Stimulated activated CD8-positive, alpha-beta memory T cell treated with anti-CD3 and anti-CD28 coated beads, Interleukin-15, amount 100 ng/mL, for 1 hour (primary cell): ENCODE measurements at places on chromosomes 5 and 9.

- DNase-seq = no peak
These were observed 126.9 kb downstream of the TLE1 start for GRCh38 chr9:81562231-81563019.

GRCh38 chr5:175282611-175283225 is 161.3 kb downstream of the DRD1 start:
- no peak for DNase-seq

DNA sequence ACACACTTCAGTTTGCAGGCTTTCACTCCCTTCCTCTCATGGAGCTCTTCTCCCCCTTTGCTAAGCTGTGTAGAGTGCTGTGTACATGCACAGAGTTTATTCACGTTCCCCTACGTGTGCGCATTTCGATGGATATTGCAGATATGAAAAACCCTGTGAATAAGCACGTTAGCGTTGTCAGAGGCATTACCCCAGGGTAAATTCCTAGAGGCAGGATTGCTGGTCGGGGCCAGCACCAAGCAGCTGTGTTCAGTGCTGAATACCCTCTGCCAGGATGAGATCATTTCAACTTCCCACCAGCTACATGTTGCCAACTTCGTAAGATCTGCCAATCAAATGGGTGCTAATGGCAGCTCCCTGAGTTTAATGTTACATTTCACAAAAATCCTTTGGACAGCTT is 172.3 kb upstream of the PPP1R26 start:
- no peak for DNase-seq

DNA sequence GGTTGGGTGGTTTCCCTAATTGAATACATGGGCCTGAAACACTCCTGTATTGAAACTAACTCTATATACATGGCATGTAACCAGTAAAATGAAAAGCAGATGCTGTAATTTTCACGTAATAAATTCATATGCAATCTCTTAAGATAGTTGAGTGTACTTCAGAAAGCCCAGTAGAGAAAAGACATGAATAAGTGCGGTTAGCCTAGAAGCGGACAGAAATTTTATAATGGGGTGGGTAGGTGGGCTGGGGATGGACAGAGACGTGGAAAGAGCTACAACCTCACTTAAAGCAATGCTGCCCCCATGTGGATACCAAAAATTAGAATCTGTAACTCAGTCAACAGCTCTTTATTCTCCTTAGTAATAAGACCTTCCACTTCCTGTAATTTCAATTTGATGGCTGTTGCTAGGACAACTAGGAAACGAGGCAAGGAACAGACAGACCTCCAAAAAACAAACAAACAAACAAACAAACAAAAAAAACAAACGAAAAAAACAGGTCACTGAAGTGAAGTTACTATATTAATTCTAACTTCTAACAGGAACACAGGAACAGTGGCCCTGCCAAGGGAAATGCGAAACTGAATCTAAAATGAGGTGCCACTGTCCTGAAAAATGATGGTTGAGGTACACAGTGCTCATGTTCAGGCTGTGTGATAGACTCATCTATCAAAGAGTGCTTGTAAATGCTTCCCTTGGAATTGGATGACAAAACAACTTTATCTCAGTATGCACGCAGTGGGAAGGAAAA is 103.4 kb upstream of the GNA14 start:
- DNase-seq = no peak
